ENCODE measurements at places on chromosomes 5 and 9. TPM values are rescaled to one million over a fixed set of nuclear protein-coding genes. Genes with fewer than 3 reads are reported as not detected.

Gene EQTN
- 1.2 TPM for total RNA-seq

Gene PCDHA6
- total RNA-seq: 11.6 TPM

Gene ARL15
- total RNA-seq: 96.4 TPM

Gene ACTBL2
- total RNA-seq: not detected

Gene LCN12
- 0.74 TPM for total RNA-seq

Gene PNPLA7
- total RNA-seq: 0.74 TPM

Gene FIBCD1
- total RNA-seq: 0.74 TPM

Gene INSYN2B
- total RNA-seq: 0.74 TPM

Gene NUTM2G
- not detected for total RNA-seq

Gene OR1Q1
- total RNA-seq: not detected

Gene CCNI2
- total RNA-seq: under 0.01 TPM

Gene TMEM252
- not detected for total RNA-seq

Gene COMMD10
- total RNA-seq: 22.1 TPM

Gene FAM78A
- total RNA-seq: 1.2 TPM

Gene PCDHB10
- total RNA-seq: 14.5 TPM

Gene SLC6A18
- total RNA-seq: not detected

Gene OLFML2A
- 3.2 TPM for total RNA-seq

Gene CNTFR
- 15.0 TPM for total RNA-seq

Gene SPINK1
- under 0.01 TPM for total RNA-seq

Gene LVRN
- total RNA-seq: 1.5 TPM

Gene ENTREP1
- total RNA-seq: 3.2 TPM

Gene ANGPTL2
- 3.7 TPM for total RNA-seq

Gene DOLK
- 7.1 TPM for total RNA-seq

Gene GRIN3A
- 6.9 TPM for total RNA-seq

All from temporal lobe (tissue), 4 donors.